ENCODE measurements at places on chromosomes 6 and 20.

DNA sequence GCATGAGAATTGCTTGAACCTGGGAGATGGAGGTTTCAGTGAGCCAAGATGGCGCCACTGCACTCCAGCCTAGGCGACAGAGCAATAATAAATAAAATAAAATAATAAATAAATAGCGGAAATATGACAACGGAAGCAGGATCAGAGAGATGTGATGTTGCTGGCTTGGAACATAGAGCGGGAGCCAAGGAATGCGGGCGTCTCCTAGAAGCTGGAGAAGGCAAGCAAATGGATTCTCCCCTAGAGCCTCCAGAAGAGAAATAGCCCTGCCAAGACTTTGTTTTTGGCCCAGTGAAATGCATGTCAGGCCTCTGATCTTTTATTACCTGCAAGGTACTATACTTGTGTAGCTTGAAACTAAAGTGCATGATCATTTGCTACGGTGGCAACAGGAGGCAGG lies 12.4 kb downstream of the KIAA1755 start:
- no peak for DNase-seq

GRCh38 chr6:131787766-131788712 lies 19.8 kb upstream of the ENPP1 start:
- no peak for DNase-seq

GRCh38 chr6:48141975-48142374 lies 31.0 kb upstream of the PTCHD4 start:
- no peak for DNase-seq

DNA sequence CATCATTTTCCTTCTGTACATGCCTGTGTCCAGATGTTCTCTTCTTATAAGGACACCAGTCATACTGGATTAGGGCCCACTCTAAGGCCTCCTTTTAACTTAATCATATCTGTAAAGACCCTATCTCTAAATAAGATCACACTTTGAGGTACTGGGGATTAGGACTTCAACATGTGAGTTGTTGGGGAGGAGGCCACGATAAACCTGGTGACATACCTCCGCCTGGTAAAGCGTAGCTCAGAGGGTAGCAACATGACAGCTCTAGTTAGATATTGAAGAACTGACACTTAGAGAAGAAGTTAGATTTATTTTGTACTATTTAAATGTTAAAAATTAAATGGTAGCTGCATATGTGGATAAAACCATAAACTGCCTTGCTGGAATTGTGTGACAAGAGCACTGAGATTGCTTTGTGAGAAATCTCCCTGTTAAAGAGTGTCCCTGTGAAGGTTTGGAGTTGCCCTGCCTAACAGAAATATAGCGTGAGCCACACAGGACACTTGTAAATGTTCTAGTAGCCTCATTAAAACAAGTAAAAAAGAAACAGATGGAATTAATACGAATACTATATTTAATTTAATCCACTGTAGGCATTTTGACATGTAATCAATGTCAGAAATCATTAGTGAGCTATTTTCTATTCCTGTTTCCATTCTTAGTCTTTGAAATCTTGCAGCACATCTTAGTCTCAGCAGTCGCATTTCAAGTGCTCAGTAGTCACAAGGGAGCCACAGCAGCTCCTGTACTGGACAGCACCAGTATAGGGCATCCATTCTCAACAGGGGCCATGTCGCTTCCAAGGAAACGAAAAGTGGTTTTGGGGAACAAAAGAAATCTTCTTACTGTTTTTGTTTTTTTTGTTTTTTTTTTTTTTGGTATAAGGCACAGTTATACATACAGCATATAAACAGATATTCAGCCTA lies 13.4 kb downstream of the PLCB1 start:
- DNase-seq = no peak

DNA sequence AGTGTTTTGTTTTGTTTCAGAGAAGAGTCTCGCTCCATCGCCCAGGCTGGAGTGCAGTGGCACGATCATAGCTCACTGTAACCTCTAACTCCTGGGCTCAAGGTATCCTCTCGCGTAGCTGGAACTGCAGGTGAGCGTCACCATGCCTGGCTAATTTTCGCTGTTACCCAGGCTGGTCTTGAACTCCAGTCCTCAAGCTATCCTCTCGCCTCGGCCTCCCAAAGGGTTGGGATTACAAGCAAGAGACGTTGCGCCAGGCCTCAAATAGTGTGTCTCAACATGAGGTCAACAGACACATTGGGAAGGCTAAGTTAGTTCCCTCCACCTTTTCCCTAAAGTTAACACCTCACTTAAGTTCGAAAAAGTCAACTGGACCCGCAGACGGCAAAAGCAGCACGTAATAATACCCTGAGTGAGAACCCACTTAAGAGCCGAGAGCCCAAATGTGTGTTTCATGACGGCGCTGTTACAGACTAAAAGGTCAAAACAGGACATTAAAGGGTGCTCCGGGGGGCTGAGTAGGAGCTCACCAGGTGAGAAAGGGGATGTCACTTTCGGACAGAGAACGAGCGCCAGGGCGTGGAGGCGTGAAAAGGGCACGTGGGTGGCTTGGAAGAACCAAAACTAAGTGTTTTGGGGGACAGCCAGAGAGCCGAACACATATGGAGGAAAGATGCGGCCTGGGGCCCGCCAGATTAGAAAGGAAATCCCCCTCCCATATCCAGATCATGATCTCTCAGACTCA lies 499 bp downstream of the TTI1 start:
- DNase-seq = no peak

GRCh38 chr6:104483225-104483834 lies 376.4 kb downstream of the HACE1 start:
- no peak for DNase-seq

GRCh38 chr6:158826819-158827501 lies 7.8 kb upstream of the EZR start:
- no peak for DNase-seq

DNA sequence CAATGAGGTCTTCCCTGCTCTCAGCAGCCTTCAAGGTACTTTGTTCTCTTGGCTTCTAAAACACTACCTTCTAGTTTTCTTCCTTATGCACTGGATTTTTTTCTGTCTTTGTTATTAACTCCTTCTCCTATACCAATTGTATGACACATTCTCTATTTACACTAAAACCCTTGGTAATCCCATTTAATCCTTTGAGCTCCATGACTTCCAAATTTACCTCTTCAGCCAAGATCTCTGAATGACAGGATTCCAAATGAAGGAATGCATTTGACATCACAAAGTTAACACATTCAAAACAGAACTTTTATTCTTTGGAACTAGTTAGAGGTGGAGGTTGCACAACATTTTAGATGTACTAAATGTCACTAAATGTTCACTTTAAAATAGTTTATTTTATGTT lies 86.6 kb upstream of the SAMD5 start:
- no peak for DNase-seq

DNA sequence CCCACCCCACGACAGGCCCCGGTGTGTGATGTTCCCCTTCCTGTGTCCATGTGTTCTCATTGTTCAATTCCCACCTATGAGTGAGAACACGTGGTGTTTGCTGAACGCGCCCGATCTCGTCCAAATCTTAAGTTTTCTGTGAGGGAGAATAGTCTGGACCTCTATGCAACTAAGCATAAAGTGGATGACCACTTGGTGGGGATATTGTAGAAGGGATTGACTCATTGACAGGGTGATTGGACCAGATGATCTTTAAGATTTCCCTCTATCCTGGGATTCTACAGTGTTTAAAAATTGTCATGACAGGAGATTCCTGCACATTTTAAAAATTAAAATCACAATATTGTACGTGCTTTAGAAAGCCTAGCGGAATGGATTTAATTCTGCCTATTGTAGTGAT lies 141.3 kb downstream of the TRMT11 start:
- DNase-seq = no peak

DNA sequence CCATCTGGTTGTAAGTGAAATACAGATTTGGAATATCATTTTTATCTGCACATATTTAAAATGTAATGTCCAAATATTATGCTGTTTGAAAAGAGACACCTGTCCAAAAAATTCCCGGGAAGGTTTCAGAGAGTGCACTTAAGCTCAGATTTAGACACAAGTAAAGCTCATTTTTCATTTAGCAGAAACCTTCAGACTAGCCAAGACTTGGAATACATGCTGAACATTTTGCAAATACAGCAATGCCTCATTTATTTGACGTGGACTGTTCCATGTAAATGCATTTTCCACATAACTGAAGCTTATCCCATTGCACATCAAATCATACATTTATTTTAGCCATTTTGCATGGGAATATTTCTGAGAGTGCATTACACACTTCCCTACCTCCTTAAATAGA lies 280.7 kb downstream of the ZNF217 start:
- no peak for DNase-seq

- DNase-seq = no peak
Measured at GRCh38 chr6:115214283-115214682, 846.4 kb downstream of the FRK start.

DNA sequence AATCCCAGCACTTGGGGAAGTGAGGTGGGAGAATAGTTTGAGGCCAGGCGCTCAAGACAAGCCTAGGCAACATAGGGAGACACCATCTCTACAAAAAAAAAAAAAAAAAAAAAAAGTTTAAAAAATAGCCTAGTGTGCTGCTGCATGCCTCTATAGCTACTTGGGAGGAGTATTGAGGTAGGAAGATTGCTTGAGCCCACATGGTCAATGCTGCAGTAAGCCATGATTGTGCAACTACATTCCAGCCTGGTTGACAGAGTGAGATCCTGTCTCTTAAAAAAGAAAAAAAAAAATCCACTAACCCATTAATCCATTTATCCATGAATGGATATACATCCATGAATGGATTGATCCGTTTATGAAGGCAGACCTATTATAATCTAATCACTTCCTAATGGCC lies 1064.6 kb upstream of the EYS start:
- no peak for DNase-seq

DNA sequence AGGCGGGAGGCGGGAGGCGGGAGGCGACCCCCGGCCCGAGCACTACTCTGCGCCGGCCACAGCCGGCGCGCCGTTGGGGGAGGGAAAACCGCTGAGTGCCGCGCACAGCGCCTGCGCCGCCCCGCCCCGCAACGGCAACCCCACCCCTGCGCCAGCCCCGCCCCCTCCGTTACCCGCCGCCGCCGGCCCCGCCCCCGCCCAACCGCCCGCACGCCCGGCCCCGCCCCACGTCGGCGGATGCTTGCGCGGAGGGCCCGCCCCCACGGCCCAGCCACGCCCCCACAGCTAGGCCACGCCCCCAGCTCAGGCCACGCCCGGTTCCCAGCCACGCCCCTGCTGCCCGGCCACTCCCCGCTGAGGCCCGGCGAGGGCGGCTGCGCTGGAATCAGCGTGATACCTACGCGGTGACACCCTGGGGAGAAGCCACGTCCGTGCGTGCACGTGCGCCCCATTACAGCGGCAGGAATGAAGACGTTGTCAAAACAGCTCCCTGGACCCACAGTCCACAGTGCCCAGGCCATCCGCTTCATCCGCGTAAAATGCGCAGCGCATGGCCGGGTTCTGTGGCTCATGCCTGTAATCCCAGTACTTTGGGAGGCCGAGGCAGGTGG lies at the start of gene TCFL5:
Gene TCFL5, minus strand, starts transcription at position 97 of the 611 bp plus-strand sequence. CDS start 152 bp downstream, outside the sequence.
- peak; percentile 93 for DNase-seq

DNA sequence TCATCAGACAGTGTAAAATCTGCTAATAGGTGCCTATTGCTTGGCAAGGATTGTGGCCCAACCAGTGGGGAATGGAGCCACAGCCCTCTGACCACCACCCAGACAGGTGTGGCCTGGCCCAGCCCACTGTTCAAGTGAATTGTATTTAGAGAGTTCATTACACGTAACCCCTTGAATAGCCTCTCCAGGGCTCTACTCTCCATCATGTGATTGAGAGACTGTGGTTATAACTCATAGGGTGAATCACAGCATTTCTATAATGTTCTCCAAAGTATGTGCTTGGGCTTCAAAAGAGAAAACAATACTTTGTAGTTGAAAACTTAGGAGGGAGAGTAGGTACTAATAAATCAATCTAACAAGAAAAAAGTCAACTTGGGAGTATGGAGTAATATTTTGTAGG lies 38.4 kb downstream of the ALDH8A1 start:
- DNase-seq = no peak

DNA sequence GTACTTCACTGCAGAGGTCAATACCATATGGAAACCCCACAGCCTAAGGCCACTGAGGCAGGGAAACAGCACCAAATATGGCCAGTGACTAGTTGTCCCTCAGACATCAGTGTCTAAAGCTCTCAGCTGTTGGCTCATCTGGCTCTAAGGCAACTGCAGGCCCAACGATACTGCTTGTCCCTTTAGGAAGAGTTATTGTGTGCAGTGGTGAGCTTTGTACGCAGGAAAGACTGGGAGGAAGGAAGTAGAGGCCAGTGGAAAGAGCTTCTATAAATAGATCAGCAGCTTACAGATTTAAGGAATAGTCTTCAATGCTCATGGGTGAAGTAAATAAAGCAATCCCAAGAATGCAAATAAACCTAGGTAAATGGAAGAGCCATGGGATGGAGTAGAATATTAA lies 29.3 kb downstream of the DNAAF9 start:
- DNase-seq = no peak

Data from stimulated activated CD8-positive, alpha-beta memory T cell treated with anti-CD3 and anti-CD28 coated beads, Interleukin-2, amount 100 ng/mL, for 1 hour (primary cell).